GM23338 (cell line): ENCODE measurements at places on chromosomes 16 and 17. TPM values are rescaled to one million over a fixed set of nuclear protein-coding genes. Genes with fewer than 3 reads are reported as not detected.
A peak's percentile ranks its signal among the peaks of the same experiment; 100 is the strongest.

DNA sequence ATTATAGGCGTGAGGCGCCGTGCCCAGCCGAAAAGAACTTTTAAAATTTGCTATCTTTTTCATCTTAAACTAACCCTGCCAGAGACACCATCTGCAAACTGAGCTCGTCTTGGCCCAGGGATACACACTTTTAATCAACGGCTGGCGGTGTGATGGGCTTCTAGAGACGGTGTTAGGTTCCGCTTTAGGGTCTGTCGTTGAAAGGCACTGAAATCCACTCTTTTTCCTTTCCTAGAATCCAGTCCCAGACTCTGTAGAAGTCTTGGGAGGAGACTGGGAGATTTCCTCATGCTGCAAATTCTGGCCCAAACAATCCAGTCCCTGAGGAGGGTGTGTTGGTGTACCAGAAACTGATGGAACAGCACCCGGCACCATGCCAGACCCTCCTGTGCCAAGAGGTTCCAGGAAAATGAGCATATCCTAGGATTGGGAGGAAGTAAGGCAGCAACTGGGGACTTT, 52.0 kb upstream of the TEX2 start:
- no peak for DNase-seq

DNA sequence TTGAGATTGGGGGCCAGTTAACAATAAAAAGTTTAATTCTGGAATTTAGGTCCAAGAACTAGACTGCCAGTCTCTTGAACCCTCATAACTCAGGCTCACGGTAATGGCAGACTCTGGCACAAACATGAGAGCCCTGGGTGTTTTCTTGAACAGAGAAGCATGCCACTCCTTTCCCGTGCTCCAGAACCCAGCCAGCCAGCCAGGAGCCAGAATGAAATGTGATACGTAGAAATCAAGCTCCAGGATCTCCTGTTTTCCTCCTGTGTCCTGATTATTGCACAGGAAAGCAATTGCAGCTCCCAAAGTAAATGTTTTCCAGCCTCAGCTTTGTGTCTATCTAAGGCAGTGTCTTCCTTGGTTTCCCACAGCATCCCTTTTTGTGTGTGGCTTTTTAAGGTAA, 46.2 kb upstream of the NOL11 start:
- no peak for DNase-seq

TSNAXIP1 gene
- 2.4 TPM in 1 of 2 replicates, not detected in the other for total RNA-seq

- no peak for DNase-seq
Observed at GRCh38 chr17:49074851-49075540, 57.6 kb upstream of the B4GALNT2 start.

- DNase-seq = peak; percentile 63
Observed at GRCh38 chr17:73232587-73233373, 28.9 kb downstream of the CPSF4L start.

- no peak for DNase-seq
Observed at GRCh38 chr17:44067545-44067940, 1.1 kb upstream of the LSM12 start.

NPIPA7 gene
- 7.3 and 11.7 TPM in 2 replicates for total RNA-seq

- no peak for DNase-seq
Observed at GRCh38 chr16:12669908-12670307, 133.8 kb downstream of the CPPED1 start.

DNA sequence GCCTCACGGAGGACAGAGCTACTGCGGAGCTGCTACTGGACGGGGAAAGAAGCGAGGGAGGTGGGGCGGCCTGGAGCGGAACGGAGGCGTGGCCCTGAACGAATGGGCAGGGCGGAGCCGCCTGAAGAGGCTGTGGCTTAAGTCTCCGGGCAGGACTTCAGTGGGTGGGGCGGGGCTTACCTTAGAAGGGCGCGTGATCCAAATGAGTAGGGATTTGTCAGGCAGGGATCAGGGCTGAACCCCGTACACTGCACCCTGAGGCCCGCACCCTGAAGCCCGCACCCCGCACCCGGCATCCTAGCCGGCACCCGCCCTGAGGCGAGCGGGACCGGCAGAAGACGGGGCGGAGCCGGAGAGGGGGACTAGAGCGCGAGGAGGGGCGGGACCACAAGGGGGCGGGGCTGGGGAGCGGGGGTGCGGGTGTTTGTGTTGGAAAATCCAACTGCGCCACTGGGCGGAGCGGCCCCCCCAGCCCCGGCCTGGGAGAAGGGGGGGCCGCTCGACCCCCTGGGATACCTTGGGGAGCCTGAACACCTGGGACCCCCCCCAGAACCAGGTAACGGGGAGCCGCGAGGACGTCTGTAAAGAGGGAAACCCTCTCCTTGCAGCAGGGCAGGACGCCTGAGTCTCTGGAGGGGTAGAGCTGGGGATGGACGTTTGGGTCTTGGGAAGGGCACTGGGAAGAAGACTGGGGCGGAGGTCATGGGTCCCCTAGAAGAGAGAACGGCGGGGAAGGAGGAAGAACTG, at the start of gene KDM6B:
Gene KDM6B, plus strand, starts transcription at position 423 of the 747 bp plus-strand sequence. CDS start 11,338 bp downstream, outside the sequence.
- DNase-seq = peak; percentile 97

- DNase-seq = no peak
Observed at GRCh38 chr17:60817192-60817591, 139.5 kb downstream of the BCAS3 start.

DNA sequence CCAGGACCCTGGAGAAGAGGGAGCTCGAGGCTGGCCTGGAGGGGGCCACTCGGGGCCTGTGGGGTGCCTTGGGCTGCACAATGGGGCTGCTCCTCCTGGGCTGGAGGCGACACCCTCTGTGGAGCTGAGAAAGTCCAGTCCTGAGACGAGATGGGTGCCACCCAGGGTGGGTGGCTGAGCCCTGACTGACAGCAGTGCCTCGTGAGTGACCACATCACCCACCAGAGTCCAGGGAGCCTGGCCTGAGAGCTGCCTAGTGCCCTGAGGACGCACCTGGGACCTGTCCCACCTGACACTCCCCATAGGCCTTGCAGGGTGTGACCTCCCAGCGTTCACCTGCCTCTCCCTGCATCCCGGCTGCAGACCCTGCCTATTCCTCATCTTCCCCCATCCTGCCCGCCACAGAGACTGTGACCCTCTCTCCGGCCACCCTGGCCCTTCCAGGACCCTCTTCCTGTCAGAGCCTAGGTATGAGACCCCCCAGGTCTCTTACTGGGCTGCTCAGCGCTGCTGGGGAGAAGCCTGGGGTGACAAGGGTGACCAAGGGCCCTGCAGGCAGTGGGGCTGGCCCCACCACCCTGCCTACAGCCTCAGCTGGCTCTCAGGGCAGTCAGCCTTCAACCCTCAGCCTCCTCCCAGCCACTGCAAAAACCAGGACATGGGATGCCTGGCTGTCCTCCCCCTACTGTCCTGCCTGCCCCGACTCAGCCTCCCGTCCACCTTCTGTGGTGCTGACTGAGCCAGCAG, 41.2 kb downstream of the TNFRSF13B start:
- no peak for DNase-seq

- DNase-seq = peak; percentile 92
Observed at GRCh38 chr16:19907161-19907992, 22.7 kb upstream of the GPRC5B start.

- DNase-seq = no peak
Observed at GRCh38 chr17:74435775-74436359, 4.0 kb downstream of the GPRC5C start.

DNA sequence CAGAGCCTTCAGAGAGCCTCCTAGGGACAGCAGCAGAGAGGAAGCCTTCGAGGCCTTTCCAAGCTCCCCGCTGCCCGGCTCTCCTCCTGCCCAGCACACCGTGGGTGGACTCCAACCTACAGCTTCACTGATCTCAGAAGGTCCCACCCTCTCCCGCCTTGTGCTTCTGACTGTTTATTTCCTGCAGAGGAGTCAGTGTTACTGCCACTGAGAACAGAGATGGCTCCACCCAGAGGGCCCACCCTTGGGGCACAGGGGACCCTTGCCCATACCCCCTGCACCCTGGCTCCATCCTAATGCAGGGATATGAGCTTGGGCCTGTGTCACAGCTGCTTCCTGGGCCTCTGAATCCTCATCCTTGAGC, 52.8 kb upstream of the TOB1 start:
- no peak for DNase-seq

PIP4K2B gene
- total RNA-seq = 36.0 and 43.4 TPM in 2 replicates

GRCh38 chr16:87533061-87533460, 40.2 kb upstream of the ZCCHC14 start:
- no peak for DNase-seq

DNA sequence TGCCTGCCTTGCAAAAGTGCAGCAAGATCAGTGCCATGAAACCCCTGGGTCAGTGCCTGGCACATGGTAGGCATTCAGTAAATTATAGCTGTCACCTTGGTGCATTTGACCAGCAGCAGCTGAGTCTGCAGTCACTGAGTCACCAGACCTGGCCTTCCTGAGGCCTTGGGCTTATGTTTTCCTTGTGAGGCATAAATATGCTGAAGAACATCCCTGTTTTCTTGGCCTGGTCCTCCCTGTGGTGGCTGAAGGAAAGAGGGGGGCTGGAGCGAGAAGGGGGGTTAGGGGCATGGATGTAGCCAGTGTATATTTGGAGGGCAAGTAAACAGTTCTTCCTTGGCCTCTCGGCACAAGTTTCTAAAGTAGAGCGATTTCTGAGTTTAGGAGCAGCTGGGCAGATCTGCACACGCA, 26.5 kb downstream of the EPN2 start:
- DNase-seq = no peak

GRCh38 chr16:21223787-21224186, 9.7 kb upstream of the ANKS4B start:
- peak; percentile 44 for DNase-seq

TEKT5 gene
- 0.19 and 0.52 TPM in 2 replicates for total RNA-seq

- DNase-seq = no peak
Observed at GRCh38 chr17:15268461-15268860, 3.3 kb upstream of the PMP22 start.

GRCh38 chr16:29873319-29873718, 10.3 kb upstream of the CDIPT start:
- no peak for DNase-seq

PLA2G15 gene
- 14.8 and 14.9 TPM in 2 replicates for total RNA-seq

DNA sequence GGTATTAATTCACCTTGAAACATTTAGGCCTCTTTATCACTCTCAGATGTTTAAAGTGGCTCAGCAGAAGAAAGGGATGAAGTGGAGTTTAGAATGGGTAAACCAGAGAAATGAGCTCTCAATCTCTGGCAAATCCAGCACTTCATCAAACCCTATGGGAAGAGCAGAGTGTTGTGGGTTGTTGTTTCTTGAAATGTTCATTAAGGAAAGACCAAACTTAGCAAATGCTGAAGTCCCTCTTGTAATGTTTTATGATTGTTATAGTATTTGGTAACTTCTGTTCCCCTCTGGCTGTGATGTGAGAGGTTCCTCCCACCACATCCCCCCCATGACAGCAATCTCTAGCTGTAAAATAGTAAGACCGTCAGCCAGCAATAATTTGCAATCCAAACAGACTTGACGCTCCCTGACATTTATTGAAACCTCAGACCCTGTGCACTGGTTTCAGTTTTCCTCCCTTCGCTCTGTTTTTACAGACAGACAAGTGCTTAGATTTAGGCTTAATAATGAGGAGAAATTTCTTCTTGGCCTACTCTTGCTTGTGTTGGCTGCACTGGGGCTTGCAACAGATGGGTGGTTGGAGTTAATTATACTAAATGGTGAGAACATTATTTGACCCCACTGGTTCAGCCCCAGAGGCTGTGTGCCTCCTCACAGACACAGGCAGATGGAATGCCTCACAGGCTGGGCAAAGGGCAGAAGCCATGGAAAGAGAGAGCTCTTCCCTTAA, 609.4 kb upstream of the SOX9 start:
- DNase-seq = no peak

GRCh38 chr16:30774367-30775130, 12.4 kb downstream of the RNF40 start:
- DNase-seq = no peak

- DNase-seq = no peak
Observed at GRCh38 chr17:73356561-73357170, 44.9 kb upstream of the CDC42EP4 start.

SLFN11 gene
- total RNA-seq = 0.04 TPM in 1 of 2 replicates, not detected in the other

DNA sequence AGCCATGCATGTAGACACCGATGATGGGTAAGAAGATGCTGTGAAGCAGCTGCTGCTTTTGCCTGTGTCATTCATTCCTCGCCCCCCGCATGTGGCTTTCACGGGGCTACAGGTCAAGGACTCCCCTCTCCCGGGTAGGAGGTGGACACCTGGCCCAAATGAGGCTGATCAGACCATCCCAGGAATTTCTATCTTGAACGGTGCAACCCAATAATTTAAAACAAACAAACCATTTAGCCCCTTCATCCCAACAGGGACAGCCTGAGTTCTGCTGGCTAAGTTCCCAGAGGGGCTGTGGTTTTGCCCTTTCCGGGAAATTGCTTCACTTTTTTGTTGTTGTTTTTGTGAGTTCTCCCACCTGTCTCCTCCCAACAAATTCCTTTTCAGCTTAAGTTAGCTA, 137.7 kb upstream of the CDH5 start:
- DNase-seq = no peak

DNA sequence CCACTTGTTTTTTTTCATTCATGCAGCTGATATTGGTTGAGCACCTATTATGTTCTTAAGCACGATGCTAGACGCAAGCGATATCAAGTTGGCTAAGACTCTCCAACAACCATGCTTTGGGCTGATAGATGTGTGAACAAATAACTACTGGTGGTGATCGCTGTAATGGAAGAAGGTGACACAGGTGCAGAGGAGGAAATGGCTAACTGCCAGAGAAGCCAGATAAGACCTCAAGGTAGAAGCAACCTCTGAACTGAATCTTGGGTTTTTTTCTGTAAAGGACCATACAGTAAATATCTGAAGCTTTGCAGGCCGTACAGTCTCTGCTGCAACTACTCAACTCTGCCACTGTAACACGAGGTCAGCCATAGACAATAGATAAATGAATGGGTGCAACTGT, 97.9 kb downstream of the C17orf67 start:
- no peak for DNase-seq

DNA sequence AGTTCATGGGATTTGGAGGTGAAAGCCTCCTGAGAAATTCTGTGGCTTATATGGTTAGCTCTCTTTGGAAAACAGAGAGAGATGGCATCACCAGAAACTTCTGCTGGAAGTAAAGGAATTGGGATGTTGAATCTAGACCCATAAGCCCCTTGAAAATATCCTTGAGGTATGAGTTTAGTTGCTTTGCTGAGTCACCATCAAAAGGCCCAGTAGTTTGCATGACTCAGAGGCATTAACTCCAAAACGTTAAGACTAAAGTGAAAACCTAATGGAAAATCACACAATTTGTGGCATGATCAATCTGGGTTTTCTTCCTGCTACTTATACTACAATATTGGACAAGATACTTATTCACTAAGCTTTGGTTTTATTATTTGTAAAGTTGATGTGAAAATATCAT, 349.2 kb upstream of the SALL1 start:
- no peak for DNase-seq

GRCh38 chr16:29148867-29149272, 164.0 kb downstream of the LAT start:
- DNase-seq = no peak
